ENCODE measurements at places on chromosomes 5 and 9.

- no peak for DNase-seq
Observed at GRCh38 chr9:94445863-94446262, 109.0 kb upstream of the PCAT7 start.

DNA sequence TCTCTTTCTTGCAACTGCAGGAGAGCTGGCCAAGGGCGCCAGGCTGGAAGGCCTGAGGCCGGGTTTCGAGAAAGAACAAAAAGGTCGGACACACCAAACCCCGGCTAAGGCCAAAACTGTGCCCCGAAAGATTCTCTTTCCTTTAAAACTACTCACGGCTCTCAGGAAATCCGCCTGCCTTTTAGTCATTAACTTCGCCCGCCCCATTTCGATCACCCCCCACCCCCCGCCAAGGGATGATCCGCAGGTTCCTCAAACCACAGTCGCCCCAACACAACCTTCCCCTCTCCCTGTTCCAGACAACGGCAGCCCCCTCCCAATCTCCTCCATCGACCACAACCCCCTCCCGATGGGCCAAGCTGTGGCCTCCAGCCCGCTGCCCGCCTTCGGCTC lies 536 bp downstream of the FEM1C start:
- peak; percentile 68 for DNase-seq

GRCh38 chr5:72096602-72097188 lies 10.6 kb upstream of the MAP1B start:
- no peak for DNase-seq

GRCh38 chr5:95734906-95735305 lies 3.8 kb downstream of the RHOBTB3 start:
- DNase-seq = no peak

DNA sequence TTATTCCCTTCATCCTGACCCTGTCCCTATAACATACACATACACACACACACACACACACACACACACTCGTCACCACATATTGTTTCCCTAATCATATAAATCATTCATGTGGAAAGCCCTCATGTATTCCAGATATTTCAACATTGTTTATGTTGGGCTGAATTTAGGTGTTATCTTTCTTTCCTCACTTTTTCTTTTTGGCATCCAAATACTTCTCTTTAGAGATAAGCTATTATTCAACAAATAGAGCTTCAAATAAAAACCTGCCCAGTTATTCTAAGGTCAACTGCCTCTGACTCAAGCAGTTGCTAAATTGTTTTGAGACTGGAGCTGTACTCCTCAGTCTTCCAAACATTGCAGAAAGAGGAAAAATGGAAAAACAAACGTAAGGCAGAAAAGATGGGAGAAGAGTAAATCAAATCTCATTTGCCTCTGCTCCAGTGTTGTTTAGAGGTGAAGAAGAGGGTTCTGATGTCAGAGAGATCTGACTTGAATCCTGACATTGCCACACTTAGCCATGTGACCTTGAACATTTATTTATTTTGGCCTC lies 215.7 kb downstream of the GAS1 start:
- no peak for DNase-seq

DNA sequence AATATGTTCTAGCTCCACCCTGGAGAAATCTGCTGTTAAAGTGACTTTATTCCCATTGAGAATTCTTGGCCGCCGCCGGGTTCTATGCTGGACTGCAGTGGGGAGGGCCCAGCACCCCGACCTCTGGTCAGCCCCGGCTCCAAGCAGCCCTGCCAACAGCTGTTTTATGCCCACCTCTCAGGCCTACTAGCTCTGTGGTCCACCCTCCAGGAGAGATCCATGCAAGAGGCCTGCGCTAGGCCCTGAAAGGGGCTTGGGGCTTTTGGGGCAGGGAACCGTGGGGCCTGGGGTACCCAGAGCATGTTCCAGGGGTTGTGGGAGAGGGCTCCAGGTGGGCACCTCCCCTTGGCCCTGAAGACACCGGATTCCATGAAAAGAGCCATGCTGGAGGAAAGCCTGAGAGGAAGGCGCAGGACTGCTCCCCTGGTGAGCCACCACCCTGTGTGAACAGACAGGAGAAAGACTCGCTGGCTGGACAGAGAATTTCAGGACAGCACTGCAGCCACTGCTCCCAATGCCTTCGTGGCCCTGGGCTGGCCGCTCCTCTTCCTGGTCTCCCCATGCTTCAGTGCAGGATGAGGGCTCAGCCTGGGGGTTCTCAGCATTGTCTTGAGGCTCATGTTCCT lies 44.6 kb upstream of the RUFY1 start:
- no peak for DNase-seq

GRCh38 chr5:154199263-154199662 lies 8.7 kb downstream of the GALNT10 start:
- no peak for DNase-seq

GRCh38 chr5:109247986-109248385 lies 161.8 kb downstream of the PJA2 start:
- no peak for DNase-seq

Measured in CD4-positive, alpha-beta T cell treated with Interleukin-17A for 4 hours (primary cell).